CD8-positive, alpha-beta T cell (primary cell): ENCODE measurements at places on chromosomes 7 and 10.

DNA sequence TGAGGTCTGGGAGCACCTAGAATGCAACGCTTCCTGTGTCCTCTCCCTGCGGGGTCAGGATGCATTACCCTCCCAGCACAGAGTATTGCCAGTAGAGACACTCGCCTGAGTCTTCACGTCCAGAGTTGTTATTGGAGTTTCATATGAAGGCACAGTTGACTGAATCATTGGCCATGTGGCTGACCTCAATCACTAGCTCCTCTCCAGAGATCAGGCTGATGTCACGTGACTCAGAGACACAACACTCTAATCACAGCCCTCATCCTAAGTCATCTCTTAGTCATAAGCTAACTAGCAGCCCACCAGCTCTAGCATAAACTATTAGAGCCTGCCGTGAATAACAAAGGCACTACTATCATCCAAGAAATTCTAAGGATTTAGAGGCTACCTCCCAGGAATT is 107.8 kb downstream of the HECW1 start:
- no peak for DNase-seq

DNA sequence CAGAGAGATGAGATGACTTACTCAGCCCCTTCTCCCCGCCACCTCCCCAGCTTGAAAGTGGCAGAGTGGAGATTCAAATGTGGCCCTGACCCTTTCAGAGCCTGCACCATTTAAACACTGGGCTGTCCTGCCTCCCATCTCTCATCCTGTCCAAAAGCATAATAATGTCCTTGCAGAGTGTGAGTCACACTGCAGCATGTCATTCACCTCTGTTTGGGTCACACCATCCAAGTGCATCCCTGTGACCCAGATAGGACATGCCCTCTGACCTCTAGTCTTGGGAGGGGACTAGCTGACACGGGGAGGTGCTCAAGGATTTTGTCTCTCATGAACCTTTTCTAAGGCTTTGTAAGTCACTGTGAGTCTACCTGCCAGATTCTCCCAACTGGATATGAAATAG is 89.1 kb upstream of the PDCD4 start:
- no peak for DNase-seq

- DNase-seq: no peak
These were observed 7.5 kb downstream of the RASGEF1A start for GRCh38 chr10:43259213-43259991.

GRCh38 chr10:12980102-12980661 is 21.3 kb downstream of the CCDC3 start:
- DNase-seq: no peak

DNA sequence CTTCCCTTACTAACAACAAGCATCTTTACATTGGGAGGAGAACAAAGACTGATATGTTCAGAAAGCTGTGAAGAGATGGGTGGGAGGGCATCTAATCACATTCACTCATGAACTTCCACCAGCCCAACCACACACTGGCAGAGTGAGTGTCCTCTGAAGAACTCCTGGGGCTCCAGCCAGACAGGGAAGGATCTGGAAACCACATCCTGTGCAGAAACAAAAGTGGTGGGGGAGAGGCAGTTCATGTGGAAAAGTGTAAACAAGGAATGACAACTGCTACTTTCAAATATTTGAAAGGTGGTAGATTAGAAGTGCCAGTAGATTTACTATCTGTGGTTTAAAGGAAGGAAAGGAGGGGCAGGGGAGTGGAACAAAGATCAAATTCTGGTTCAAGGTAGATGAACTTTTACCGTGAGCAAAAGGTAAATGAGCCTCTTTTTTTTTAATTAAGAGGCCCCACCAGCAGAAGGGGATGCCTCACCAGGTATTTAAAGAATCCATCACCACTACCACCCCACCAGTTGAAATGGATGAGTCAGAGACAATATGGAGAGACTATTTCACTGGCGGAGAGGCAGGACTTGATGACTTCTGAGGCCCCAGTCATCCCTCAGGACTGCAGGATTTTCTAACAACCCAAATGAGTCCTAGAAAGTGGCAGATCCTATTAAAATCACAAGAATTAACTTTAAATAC is 34.5 kb downstream of the GOT1 start:
- no peak for DNase-seq

GRCh38 chr7:127871226-127871625 is 160.0 kb downstream of the LRRC4 start:
- no peak for DNase-seq

DNA sequence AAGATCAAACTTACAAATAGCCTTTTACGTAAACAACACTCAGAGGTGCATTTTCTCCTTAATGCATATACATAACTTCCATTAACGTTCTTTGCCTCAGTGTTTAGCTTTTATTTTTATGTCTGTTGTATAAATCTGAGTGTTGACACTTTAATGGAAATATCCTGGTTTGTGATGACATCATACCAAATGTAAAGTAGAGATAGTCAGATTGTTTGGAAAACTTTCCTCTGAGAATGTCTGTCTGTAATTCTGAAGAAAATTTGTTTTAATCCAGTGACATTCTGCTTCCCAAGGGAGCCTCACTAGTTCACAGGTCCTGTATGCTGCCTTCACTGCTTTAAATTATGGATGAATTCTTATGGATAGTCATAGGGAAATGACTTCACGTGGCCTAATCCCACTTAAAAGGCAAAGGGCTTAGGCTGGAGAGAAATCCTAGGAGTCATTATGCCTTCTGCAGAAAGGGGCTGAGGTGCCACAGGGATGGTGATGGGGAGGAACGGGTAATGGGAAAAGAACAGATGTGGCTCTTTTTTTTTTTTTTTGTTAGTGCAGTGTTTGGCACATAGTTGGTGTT is 93.2 kb downstream of the DNAJB9 start:
- no peak for DNase-seq

DNA sequence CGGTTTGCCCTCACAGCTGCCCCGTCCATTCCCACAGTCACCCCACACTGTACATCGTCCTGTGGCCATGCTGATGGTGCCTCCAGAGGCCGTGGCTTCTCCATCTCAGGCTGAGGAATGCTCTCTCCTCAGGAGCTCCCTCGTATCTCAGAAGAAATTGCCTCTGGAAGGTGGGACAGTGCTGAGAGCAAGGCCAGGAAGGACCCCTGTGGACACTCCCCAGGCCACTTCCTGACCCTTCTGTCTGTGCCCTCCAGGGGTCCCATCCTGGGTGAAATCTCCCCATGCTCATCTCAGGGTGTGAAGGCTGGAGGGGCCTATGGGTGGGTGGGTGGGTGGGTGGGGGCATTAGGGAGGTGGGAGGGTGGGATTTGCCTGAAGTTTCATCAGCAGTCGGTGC is 454.3 kb downstream of the PLXNA4 start:
- no peak for DNase-seq

DNA sequence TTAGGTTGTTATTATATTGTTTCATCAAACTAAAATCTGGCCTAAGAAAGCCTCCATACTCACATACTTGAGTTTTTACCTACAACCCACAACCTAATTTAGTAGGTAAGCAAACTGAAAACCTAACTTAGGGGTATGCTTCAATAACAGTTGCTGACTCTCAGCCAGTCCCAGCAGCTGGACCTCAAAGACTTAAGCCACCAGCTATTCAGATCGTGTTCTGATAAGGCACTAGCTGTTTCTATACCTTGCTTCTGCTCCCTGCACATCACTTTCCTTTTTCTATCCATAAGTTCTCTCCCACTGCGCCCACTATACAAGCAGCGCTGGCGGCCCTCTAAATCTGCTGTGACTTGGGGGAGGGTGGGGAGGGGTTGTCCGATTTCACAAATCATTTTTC is 42.3 kb downstream of the SUGCT start:
- DNase-seq: no peak

DNA sequence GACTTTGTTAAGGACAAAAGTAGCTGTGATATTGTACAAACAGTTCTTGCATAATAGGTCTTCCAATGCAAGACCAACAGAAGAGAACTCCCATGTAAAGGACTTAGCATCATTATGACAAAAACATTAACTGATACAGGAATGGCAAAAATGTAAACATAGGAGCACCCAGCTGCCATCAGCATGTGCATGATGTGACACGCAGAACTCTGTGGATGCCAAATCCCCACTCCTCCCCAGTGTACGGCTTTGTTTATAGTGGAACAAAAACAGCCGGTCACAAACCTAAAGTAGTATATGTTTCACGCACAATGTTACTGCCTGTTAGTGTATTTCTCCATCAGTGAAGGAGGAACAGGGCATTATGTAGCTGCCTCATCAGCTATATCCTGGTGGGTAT is 316.0 kb upstream of the AOAH start:
- no peak for DNase-seq
